ENCODE measurements at places on chromosomes 5 and 9.

GRCh38 chr5:138989720-138990119, 114.6 kb upstream of the LRRTM2 start:
- DNase-seq = no peak

- no peak for DNase-seq
These were observed 17.2 kb downstream of the LAMC3 start for GRCh38 chr9:131025953-131026858.

DNA sequence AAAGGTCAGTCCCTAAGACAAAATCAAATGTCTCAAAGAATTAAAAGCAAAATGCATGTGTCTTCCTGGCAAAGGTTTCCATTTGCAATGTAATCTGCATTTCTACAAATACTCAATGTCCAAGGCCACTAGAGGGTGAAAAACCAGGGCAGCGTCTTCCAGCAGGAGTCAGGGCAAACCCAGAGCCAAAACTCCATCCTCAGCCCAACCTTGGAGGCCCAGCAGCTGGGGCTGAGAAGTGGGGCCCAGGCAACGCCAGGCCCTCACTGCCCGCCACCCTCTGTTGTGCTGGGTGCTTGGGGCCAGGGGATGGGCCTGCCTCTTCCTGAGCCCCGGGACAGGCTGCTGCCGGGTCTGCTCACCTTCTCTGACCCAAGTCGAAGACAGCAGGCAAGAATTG, 200.1 kb downstream of the PAX5 start:
- no peak for DNase-seq

GRCh38 chr5:37770786-37771185, 69.1 kb downstream of the GDNF start:
- DNase-seq = no peak

DNA sequence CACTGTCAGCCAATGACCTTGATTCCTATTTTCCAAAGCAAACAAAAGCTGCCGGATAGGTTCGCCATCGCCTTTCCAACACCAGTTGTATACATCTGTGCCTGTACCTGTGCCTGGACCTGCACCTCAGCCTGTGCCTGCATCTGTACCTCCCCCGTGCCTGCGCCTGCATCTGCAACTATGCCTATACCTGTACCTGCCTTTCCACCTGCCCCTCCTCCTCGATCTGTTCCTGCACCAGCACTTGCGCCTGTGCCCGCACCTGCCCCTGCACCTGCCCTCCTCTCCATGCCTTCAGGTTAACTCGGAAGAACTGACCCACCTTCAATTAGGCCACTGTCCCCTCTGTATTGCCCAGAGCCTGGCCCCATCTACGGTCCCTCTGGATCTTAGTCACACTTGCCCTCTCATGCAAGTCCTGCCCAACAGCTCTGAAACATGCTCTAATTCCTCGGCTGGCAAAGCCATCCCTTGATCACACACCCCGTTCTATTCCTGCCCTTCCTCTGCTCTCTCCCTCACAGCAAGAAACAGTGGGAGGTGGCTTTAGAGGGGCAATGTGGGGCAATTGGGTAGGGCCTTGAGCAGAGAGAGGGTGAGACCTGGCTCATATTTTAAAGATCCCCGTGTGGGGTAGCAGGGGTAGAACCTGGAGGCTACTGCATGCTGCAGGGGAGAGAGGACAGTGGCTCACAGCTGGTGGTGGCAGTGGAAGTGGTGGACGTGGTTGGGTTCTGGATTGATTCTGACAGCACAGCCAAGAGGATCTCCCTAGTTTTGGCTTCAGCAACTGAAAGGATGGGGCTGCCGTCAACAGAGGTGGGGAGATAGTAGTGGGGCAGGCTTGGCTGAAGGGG, 59.6 kb upstream of the PHYKPL start:
- DNase-seq = no peak

- DNase-seq = no peak
These were observed 1638.3 kb downstream of the MAT2B start for GRCh38 chr5:165143741-165144140.

GRCh38 chr5:120358949-120359348, 105.2 kb upstream of the PRR16 start:
- DNase-seq = no peak

DNA sequence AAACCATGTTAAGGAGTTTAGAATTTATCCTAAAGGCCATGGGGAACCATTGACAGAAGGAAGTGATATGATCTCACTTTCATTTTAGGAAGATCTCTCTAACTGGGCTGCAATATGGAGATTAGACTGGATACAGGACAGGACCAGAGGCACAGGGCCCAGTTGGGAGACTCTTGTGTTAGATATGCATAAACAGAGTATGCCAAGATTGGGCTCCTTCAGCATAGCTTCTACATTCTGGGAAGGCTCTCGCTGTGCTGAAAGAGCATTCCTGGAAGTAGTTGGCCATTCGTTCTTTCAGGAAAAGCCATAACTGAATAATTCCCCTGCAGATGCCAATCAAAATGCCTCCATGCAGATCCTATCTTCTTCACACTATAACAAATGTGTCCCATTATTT, 204.5 kb downstream of the CWC27 start:
- no peak for DNase-seq

DNA sequence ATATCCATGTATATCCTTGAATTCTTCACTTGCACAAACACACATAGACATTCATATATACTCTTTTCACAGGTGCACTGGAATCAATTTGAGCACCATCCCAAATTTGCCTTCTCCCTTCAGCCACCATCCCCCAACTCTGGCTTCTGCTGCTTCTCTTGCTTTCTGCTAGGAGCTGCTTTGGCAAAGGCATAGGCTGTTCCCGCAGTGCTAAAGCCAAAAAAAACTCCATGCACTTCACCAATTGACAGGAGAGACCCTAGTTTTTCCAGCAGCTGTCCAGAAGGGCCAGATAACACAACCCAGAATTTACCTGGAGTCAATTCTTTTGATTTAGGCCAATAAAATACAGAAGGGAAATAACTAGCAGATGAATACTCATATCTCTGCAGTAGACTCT, 251.3 kb downstream of the NR2F1-AS1 start:
- no peak for DNase-seq

DNA sequence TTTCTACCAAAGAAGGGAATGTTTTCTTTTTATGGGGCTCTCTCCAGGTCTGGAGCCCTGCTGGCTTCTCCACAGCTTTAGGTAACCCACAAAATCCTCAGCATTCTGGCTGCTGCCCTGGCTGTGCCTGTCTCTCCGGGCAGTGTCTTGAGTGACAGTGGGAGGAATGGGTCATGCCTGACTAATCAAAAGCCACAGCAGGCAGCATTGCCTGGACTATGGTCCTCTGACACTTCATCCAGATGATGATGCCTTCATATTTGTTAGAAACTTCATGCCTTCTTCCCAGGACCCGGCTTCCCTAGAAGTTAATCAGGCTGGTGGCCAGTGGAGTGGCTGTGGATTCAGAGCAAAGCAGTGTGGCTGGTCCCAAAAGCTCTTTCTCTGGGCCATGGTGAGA, 32.2 kb upstream of the TGFBI start:
- DNase-seq = no peak

GRCh38 chr5:128667751-128668150, 129.7 kb upstream of the FBN2 start:
- DNase-seq = no peak

GRCh38 chr5:61598126-61598525, 266.1 kb downstream of the ZSWIM6 start:
- no peak for DNase-seq

- DNase-seq = no peak
These were observed 29.3 kb downstream of the B4GALT1 start for GRCh38 chr9:33137781-33138264.

DNA sequence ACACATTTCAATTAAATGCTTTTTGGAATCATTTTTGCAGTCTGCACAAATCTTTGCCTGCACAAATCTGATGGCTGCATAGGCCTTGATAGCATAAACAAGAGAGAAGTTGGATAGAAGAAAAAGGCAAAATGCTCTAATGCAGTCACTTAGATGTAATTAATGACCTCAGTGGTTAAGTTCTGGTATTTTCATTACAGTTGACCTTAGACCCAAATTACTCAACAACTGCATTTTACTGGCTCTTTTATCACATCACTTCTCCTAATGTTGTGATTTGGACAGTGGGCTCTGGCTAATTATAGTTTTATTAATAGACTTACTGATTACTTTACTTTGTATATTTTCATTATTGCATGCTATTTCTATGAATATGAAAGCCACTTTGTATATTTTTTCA, 34.3 kb downstream of the NTRK2 start:
- no peak for DNase-seq

- no peak for DNase-seq
These were observed 496 bp downstream of the TLX3 start for GRCh38 chr5:171309276-171310211.

- DNase-seq = no peak
These were observed 63.3 kb downstream of the FYB1 start for GRCh38 chr5:39156082-39156481.

GRCh38 chr5:598564-598890, 13.6 kb upstream of the CEP72 start:
- DNase-seq = no peak

DNA sequence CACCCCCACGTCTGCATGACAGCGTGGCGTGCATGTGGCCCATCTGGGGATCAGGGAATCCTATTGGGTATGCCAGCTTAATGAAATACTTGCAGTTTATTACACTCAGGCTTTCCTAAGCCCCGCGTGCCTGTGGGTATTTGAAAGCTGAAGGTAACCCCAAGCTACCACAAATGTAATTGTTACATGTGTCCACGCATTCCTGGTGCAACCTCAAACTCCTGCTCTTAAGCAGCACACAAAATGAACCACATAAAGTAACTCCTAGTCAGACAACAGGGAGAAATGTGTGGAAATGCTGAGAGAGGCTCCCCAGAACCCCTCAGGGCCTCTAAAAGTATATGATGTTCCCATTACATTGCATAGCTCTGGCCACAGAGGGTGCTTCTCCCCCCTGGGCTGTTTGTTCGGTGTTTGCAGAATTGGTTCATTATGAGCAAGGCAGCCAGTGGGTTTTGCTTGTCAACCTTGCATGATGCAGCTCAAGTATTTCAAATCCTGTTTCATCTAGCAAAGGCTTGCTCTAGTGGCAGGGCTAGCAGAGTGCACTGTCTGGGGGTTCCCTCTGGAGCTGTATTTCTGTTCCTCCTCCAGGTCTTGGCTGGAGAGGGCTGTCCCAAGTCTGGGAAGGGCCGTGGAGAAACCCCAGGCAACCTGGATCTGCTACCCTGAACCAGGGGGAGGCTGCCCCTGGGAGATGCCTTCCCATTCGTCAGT, 1.8 kb upstream of the DCANP1 start:
- DNase-seq = no peak

DNA sequence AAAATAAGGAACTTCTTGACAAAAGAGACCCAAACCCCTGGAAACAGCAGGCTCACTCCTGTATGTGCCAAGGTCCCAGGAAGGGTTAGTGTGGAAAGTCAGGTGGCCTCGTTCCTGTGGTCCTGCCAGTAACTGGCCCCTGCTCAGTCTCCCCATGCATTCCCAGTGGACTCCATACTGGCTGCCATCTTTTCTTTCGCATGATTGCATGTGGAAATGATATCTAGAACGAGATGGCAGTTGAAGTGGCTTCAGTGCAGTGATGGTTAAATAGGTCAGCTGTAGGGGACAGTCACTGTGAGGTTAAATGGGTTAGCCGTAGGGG, 30.4 kb downstream of the AHRR start:
- DNase-seq = no peak

GRCh38 chr5:151388960-151389359, 41.6 kb upstream of the SLC36A2 start:
- no peak for DNase-seq

- no peak for DNase-seq
These were observed 317.1 kb downstream of the KCTD16 start for GRCh38 chr5:144487761-144488160.

GRCh38 chr9:8266861-8267260, 467.3 kb upstream of the DMAC1 start:
- DNase-seq = no peak

- DNase-seq = no peak
These were observed 111.9 kb downstream of the ICE1 start for GRCh38 chr5:5534333-5534732.

DNA sequence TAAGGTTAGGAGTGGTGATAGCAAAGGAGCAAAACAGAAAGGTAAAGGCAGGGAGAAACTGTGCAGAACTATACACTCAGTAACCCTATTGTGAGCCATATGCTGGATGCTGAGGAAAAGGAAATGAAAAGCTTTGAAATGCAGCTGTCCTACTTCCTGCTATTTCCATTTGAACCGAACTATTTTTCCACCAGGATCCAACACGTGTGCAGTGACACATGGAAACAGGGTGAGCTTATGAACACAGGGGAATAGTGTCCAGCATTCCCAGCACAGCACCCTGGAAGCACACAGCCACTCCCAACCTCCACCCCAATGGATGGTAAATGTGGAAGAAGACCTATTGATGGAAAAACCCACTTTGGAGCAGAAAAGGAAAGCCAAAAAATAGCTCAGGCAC, 69.0 kb upstream of the SLC12A2 start:
- DNase-seq = no peak

DNA sequence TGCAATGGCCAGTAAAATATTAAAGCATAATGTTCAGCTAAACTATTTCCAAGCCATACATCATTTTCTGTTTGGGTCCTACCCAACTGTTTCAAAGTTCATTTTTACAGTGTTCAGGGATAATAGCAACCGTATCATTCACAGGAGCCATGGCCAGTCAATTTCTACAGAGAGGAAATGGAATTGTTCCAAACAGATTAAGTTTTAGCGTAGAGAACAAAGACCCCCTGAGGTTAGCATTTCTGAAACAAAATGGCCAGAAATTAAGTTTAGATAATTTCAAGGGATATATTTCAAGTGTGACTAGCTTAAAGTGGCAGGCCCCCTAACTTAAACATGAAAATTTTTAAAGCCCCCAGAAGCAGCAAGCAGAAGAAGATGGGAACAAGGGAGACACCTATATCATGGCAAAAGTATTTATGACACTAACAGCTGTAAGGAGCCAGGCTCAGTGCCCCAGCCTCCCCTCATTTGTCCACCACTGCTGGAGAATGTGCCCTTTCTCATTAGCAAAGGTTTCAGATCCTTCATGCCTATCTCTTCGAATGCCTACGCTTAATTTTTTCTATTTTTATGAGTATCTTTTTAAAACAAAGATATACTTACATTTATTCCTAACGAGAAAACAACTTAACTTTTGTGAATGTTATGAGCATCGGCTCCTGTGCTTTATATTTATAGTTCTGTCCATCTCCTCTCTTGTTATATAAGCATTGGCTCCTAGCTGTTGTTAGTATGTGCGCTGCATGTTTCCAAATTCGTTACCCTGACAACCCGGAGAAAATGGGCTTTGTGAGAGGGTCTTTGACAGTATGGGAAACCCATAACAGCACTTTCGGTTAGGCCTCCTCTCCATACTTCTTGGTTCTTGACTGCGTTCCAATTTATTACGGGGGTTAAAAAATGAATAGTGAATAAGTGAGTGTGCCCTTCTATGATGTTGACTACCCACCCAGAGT, 116.3 kb downstream of the MED27 start:
- no peak for DNase-seq

- DNase-seq = no peak
These were observed 595.2 kb downstream of the RAB3C start for GRCh38 chr5:59178071-59178470.

- no peak for DNase-seq
These were observed 14.9 kb downstream of the GAPT start for GRCh38 chr5:58505971-58506640.
